ENCODE measurements at places on chromosomes 12 and 14.
A peak's percentile ranks its signal among the peaks of the same experiment; 100 is the strongest.

GRCh38 chr14:92033906-92034687 lies 5.8 kb downstream of the TRIP11 start:
- H3K4me3 ChIP-seq, result no peak overlapping the region
- no peaks in the 10 kb centered on the region for H3K27me3 ChIP-seq
- H3K27ac ChIP-seq, result no peak overlapping the region
- peaks cover 25% of the 10 kb centered on the region for H3K36me3 ChIP-seq
- DNase-seq, result no peak
- H3K4me1 ChIP-seq, result peaks cover 27% of the 10 kb centered on the region

- H3K4me1 ChIP-seq, result peaks cover 48% of the 10 kb centered on the region
- H3K27ac ChIP-seq, result no peak overlapping the region
- no peak for DNase-seq
These were observed 32.0 kb downstream of the TC2N start for GRCh38 chr14:91835197-91835919.

DNA sequence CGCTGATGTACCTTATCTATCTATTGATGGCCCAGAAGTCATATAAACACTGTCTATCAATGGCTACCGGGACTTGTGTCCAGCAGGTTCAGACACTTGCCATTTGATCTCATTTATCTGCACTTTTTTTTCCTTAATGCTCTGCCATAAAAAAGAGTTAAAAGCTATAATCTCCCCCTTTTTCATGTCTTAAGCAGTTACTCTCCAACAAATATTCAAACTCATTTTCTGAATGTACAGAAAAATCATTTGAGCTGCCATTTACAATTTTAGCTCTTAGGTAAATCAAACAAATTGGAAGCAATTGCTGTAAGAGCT lies 101.4 kb downstream of the SLC8A3 start:
- H3K36me3 ChIP-seq, result no peaks in the 10 kb centered on the region
- no peak overlapping the region for H3K27ac ChIP-seq
- H3K27me3 ChIP-seq, result peaks cover 17% of the 10 kb centered on the region

- H3K36me3 ChIP-seq, result peaks cover 42% of the 10 kb centered on the region
- H3K27me3 ChIP-seq, result no peaks in the 10 kb centered on the region
- no peak overlapping the region for H3K4me3 ChIP-seq
- H3K4me1 ChIP-seq, result peaks cover 27% of the 10 kb centered on the region
These were observed 2.8 kb downstream of the ORMDL2 start for GRCh38 chr12:55820679-55821078.

DNA sequence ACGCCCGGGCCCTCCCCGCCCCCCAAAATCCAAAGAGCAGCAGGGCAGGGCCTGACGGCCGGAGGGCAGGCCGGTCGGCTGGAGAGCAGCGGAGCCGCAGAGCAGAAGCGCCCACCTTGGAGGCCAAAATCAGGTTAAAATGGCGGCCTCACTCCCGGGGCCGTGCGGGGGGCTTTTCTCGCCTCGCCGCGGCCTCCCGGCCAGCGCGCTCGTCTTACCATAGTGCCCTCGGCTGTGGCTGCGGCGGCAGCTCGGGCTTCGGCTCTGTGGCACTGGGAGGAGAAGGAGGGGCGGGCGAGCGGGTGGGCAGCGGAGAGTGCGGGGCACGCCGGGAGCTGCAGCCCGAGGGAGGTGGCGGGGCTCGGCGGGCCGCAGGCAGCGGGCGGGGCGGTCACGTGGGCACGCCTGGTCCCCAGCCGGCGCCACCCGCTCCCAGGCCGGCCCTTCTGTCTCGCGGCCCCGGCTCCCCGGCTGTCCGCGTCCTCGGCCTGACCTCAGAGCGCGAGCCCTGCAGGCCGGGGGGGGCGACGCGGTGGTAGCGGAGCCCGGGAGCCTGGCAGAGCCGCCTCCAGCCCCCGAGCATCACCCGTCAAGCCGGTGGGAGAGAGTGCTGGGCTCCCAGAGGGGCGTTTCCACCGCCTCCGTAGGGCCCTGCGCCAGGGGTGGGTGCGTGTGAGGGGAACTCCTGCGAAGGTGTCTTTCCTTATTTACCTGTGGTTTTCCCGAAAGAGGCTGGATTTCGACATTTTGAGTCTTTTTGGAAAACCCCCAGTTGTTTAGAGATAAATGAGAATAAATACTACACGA lies at the start of gene CFL2:
TSS of gene CFL2 (minus strand) at position 274 of the 807 bp plus-strand sequence. CDS start at position 221, 53 bp downstream.
- peak within 1 kb of the TSS; percentile 92 for H3K4me3 ChIP-seq
- H3K27ac ChIP-seq, result peak within 1 kb of the TSS; percentile 88
- peaks cover 15% of the 10 kb centered on the region for H3K27me3 ChIP-seq

GRCh38 chr14:90999299-90999698 lies 61.1 kb downstream of the RPS6KA5 start:
- no peak overlapping the region for H3K27ac ChIP-seq
- no peaks in the 10 kb centered on the region for H3K27me3 ChIP-seq
- peaks cover 24% of the 10 kb centered on the region for H3K4me1 ChIP-seq

GRCh38 chr14:64035143-64035542 lies 182.3 kb downstream of the SYNE2 start:
- DNase-seq, result no peak
- no peak overlapping the region for H3K27ac ChIP-seq
- no peaks in the 10 kb centered on the region for H3K27me3 ChIP-seq
- peaks cover 7% of the 10 kb centered on the region for H3K36me3 ChIP-seq
- H3K4me1 ChIP-seq, result no peaks in the 10 kb centered on the region

GRCh38 chr12:124758266-124759220 lies 105.1 kb downstream of the SCARB1 start:
- peaks cover 6% of the 10 kb centered on the region for H3K4me1 ChIP-seq
- H3K27ac ChIP-seq, result no peak overlapping the region
- no peak for DNase-seq
- H3K36me3 ChIP-seq, result no peaks in the 10 kb centered on the region
- H3K27me3 ChIP-seq, result peaks cover 10% of the 10 kb centered on the region

DNA sequence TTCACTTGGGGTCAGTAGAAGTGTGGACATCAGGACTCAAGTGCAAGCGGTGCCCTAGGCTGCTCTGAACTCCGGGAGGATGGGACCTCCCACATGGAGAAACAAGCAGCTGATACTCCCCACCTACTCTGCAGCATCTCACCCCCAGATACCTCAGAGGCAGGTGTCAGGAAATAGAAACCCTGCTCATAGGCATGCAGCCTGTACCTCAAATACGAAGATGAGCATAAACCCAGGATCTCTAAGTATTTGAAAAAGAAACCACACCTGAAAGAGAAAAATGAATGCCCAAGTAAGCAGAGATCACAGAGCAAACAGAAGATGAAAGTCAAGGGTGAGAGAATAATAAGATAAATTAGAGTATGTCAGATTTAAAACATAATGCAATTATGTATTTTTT lies 75.6 kb upstream of the WSCD2 start:
- DNase-seq, result no peak
- no peak overlapping the region for H3K4me3 ChIP-seq
- H3K27me3 ChIP-seq, result no peaks in the 10 kb centered on the region
- H3K4me1 ChIP-seq, result no peaks in the 10 kb centered on the region
- H3K36me3 ChIP-seq, result no peaks in the 10 kb centered on the region
- H3K27ac ChIP-seq, result no peak overlapping the region

GRCh38 chr14:89870316-89870715 lies 84.2 kb downstream of the EFCAB11 start:
- DNase-seq, result no peak
- peaks cover 2% of the 10 kb centered on the region for H3K36me3 ChIP-seq
- peaks cover 8% of the 10 kb centered on the region for H3K27me3 ChIP-seq
- no peaks in the 10 kb centered on the region for H3K4me1 ChIP-seq
- H3K4me3 ChIP-seq, result no peak overlapping the region
